NK-92 treated with Interleukin-12 subunit alpha and Interleukin-12 subunit beta, amount 100 ng/mL, for 24 hours (cell line): ENCODE measurements at places on chromosomes 2 and 18.

- no peak for DNase-seq
Measured at GRCh38 chr2:221807706-221808105, 235.6 kb upstream of the EPHA4 start.

DNA sequence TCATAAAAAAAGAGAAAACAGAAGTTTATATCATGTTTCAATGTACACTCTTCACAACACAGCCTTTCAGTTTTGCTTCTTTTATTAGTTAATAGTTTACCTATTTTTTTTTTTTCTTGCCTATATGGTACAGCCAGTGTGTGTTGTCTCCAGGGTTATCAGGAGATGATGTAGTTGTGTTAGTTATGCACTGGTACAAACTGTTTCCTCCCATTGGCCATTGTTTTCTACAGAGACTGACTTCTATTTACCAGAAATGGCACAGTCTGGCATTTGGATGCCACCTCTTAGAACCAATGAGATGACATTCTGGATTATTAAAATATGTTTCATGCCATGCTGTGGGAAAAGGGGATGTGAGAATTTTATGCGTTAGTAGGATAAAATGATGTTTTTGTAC lies 339.4 kb downstream of the PLCL1 start:
- DNase-seq: no peak

DNA sequence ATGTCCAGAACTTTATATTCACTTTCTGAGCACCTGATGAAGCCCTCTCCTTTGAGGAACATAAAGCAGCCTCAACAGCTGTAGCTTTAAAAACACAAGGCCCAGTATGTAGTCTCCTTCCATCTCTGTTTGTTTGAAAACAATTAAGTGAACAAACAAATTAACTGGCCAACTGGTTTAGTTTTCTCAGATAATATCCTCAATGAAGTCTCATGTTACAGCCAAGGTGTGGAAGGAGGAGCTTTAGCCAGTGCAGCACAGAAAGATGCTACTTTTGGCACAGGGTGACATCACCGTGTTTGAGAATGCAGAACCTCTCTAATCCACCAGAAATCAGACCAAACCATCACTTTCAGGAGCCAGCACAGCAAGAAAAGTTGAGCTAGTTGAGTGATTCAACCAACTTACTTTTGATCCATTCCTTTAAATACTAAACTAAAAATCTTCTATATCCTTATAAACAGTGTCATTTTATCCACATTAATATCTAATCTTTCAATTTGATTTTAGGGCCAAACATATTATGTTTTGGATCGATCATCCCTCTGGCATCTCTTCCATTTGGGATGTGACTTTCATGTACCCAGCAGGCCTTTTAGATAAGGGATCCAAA lies 488.7 kb downstream of the ARHGAP15 start:
- no peak for DNase-seq

DNA sequence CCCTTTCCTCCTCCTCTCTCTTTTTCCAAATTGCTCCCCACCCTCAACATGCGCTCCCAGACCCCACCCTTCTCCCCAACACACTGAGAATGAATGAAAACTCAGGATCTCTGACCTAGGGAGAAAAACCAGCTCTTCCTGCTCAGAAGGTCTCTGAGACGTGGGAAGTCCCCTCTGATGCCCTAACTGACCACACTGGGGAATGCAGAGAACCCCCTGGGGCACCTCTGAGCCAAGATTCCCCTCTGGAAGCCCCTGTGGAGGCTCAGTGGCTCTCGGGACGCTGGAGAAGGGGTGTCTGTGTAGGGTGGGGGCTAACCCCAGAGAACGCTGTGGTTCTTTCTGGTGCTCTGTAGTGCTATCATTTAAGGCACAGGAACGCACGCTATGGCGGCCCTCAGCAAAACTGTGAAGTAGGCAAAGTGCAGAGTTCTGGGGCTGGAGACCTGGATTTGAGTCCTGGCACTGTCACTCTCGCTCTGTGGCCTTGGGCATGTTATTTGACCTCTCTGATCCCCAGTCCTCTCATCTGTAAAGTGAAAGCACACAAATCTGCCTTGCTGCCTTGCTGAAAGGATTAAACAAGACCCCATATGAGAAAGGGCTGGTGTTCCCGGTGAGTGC lies 17.1 kb downstream of the ATOH8 start:
- no peak for DNase-seq

GRCh38 chr2:168397629-168398028 lies 58.4 kb upstream of the CERS6 start:
- DNase-seq: no peak

DNA sequence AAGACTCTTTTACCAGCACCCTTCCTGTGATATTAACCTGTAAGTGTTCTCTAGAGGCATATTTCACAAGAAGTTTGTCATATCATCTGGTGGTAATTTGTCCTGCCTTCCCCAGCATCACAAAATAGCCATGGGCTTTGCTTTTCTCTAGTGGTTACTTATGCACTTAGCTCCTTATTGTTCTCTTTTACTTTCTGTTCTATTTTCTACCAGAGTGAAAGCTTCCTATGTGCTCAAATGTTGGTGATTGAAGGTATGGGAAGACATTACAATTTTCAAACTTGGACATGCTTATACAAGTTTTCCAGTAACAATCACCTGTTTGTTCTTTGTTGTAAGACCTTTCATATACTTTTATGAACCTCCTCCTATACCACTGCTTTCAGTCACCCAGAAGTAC lies 87.0 kb upstream of the KCNH7 start:
- DNase-seq: no peak

- DNase-seq: no peak
Measured at GRCh38 chr2:128590309-128591021, 271.8 kb upstream of the HS6ST1 start.

DNA sequence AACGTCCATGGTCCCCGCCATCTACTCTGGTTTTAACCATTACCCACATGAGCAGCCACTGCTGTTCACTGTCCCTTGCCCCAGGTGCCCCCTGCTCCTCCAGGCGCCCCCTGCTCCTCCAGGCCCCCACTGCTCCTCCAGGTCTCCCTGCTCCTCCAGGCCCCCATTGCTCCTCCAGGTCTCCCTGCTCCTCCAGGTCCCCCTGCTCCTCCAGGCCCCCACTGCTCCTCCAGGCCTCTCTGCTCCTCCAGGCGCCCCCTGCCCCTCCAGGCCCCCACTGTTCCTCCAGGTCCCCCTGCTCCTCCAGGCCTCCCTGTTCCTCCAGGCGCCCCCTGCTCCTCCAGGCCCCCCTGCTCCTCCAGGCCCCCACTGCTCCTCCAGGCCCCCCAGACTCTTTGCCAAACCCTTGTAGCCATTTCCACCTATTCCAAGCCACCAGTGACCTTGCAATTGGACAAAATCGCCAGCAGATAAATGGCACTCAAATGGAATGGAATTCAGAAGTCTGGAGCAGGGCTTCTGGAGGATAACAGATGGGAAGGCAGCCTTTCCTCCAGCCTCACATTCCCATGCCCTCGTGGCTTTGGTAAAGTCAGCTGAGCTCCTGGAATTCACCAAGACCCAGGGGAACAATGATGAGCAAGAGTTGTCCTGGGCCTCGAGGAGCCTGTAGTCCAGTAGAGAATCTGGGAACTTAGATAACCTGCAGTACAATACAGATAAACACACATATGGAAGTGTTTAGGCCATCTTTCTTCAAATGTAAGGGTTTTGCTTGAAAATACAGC lies 13.3 kb upstream of the RPL31 start:
- no peak for DNase-seq

DNA sequence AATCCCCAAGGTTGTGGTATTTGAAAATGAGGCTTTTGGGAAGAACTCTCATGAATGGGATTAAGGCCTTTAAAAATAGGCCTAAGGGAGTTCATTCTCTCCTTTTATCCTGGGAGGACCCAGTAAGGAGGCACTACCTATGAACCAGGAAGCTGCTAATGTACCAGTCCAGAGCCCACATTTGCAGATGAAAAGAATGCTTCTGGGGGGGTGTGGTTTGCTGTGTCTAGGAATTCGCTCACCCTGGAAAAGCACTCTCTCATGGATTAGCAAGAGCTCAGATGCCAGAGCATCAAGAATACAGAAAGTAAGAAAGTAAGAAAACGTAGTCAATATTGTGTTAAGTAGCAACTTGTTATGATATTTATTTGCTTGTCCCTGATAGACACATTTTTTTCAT lies 785.7 kb upstream of the GYPC start:
- DNase-seq: no peak

DNA sequence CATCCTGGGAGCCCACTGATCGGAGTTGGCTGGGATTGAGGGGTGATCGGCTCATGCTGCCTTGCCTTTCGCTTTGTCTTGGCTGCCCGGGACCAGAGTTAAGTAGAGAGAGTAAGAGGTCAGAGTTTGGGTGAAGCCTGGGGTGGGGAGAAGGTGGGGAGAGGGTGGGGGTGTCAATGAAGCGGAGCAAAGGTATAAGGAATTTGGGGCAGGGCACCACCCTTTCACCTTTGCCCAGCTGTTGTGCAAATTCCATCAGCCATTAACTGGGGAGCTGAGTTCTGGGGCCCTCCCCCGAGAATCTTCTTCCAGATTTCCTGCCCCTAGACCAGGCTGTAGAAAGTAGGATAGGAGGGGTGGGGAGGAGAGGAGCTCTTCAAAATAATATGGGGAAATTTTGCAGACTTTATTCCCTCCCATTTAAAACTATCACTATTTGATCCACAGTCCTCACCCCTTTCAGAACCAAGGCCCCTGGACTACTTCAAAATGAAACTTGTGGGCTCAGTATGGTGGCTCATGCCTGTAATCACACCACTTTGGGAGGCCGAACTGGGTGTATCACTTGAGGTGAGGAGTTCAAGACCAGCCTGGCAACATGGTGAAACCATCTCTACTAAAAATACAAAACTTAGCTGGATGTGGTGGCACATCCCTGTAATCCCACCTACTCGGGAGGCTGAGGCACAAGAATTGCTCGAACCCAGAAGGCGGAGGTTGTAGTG lies at the start of gene SLC23A3:
TSS of gene SLC23A3 (minus strand) at position 100 of the 725 bp plus-strand sequence. CDS start at position 55, 45 bp downstream.
- no peak for DNase-seq

DNA sequence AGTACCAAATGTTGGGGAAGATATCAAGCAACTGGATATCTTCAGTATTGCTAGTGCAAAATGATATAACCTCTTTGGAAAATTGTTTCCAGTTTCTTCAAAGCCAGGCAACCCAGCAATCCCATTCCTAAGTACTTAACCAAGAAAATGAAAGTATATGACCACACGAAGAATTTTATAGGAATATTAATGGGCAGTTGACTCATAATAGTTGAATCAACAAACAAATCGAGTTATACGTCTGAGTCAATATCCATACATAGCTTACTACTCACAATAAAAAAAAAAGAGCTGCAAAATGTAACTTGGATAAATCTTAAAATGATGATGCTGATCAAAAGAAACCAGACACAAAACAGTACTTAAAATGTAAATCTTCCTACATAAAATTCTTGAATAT lies 810.4 kb downstream of the METTL4 start:
- DNase-seq: no peak

DNA sequence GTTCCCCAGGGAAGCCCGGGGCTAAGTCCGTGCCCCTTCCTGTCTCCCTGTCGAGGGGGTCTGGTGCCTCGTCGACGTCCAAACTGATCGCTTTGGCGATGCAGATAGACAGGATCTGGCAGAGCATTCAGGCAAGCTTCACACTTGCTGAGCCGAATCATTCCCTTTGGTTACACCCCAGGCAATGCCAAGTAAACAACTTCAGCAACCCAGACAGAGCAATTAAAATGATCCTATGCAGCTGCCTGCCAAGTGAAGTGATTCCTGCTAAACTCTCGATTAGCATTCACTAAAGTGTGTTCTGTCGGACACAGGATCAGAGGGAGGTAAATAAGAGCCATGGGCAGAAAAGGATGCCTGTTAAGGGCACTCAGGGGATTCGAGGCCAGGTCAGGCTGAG lies 108.2 kb upstream of the RAB12 start:
- no peak for DNase-seq

DNA sequence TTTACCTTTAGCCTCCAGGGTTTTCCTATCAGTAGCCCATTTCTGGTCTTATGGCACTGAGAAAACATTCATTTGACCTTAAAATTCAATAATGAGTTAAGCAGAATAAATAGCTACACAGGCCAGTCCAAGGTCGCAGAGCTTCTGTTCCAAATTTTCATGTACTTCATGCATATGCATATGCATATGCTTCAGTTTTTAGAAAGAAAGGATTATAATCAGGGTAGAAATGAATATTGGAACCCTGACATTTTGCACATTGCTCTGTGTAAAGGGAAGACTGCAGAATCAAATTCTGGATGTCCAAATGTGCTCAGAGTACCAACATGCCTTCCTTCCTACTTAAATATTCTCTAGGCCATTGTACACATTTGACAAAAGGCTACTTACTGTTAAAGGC lies 104.9 kb downstream of the DPP4 start:
- no peak for DNase-seq

DNA sequence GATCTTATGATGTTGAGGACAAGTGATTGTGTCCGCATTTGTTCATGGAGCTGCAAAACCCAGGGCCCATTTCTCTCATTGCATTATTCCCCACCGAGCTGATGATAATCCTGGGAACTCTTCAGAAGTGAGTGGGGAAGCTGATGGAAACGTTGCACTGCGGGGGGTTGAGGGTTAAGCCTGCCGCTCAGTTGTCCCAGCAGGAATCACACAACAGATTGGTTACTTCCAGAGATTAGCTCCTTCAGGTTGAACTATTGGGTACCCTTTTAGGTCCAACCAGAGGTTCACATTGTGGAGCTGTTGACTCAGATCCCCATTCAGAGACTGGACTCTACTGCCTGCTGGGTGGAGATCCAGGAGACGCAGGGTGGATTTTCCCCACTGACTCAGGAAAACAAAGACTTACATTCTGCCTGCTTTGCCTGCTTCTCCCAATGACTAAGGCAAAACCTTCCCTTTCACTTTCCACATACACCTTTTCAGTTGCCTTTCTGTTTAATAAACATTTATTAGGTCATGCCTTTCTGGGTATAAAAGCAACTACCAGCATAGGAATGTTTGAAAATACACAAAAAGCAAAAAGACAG lies 286.4 kb downstream of the TXNL1 start:
- DNase-seq: no peak

DNA sequence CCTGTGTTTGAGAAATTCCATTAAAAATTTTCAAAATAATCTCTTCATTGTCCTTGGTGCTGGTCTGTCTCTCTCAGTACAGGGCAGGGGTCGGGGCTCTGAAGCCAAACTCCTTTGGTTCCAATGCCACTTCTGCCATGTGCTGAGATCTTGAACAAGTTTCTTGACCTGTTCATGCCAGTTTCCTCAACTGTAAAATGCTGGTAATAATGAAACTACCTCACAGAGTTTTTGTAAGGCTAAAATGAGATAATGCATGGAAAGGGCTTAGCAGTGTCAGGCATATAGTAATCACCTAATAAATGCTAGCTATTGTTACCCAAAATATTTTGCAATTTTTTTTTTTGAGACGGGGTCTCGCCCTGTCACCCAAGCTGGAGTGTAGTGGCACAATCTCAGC lies 16.9 kb upstream of the MREG start:
- DNase-seq: no peak

- no peak for DNase-seq
Measured at GRCh38 chr2:1461507-1462390, 48.5 kb downstream of the TPO start.

- DNase-seq: no peak
Measured at GRCh38 chr18:9642799-9643462, 28.6 kb upstream of the PPP4R1 start.

GRCh38 chr2:1767939-1768691 lies 23.8 kb upstream of the PXDN start:
- DNase-seq: no peak
